ENCODE measurements at places on chromosomes 5 and 9. TPM values are rescaled to one million over a fixed set of nuclear protein-coding genes. Genes with fewer than 3 reads are reported as not detected.

LYSMD3 gene
- 17.0 TPM for total RNA-seq

RNF208 gene
- total RNA-seq: 3.3 TPM

PCDHB15 gene
- total RNA-seq: not detected

ZNF366 gene
- not detected for total RNA-seq

GDNF gene
- not detected for total RNA-seq

ELOVL7 gene
- total RNA-seq: 0.18 TPM

ADAMTS16 gene
- total RNA-seq: not detected

DDX4 gene
- total RNA-seq: not detected

Measured in CD8-positive, alpha-beta memory T cell (primary cell).